SK-MEL-5 (cell line): ENCODE measurements at places on chromosomes 4 and X. TPM values are rescaled to one million over a fixed set of nuclear protein-coding genes. Genes with fewer than 3 reads are reported as not detected.

GRCh38 chr4:155241664-155242063 is 33.2 kb downstream of the NPY2R start:
- DNase-seq, result no peak

GRCh38 chr4:115334736-115335411 is 221.5 kb upstream of the NDST4 start:
- DNase-seq, result no peak

Gene NAA11
- 11.0 and 12.1 TPM in 2 replicates for total RNA-seq

- DNase-seq, result no peak
Measured at GRCh38 chr4:119755599-119755998, 127.0 kb upstream of the PDE5A start.

- DNase-seq, result no peak
Measured at GRCh38 chr4:118718511-118719170, 33.4 kb downstream of the METTL14 start.

Gene P2RY10
- total RNA-seq, result not detected in 2 replicates
